ENCODE measurements at places on chromosomes 4 and X.

DNA sequence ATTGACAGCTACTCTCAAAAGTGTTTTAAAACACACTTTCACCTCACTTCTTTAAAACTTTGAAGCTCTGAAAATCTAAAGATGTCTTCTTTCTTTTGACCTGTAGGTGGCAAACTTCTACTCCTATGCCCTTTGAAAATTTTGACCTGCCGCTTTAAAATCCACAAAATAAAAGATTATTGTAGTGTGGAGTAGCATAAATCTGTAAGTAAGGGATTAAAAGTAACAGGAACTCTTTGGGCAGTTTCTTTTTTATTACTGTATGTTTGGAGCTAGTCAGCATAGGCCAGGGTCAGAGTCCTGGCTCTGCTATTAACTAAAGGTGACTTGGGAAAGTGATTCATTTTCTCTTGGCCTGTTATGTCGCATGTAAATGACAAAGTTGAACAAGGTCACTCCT is 25.5 kb downstream of the BBS12 start:
- DNase-seq, result no peak

DNA sequence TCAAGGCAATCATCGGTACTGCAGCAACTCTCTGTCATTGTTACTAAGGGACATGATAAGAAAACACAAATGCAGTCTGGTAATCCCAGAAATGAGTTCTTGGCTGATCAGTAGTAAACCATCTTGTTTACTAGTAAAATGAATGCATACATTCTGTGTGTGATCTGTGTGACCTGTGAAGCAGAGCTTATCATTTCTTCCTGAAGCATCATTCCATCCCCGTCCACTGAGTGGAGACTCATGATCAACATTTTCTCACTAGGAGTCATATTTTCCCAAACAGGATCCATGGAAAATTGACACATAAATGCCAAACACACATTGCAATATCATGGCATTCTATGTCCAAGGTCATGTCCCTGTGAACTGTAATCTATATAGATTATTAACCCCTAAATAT is 226.1 kb downstream of the ANKRD50 start:
- DNase-seq, result no peak

DNA sequence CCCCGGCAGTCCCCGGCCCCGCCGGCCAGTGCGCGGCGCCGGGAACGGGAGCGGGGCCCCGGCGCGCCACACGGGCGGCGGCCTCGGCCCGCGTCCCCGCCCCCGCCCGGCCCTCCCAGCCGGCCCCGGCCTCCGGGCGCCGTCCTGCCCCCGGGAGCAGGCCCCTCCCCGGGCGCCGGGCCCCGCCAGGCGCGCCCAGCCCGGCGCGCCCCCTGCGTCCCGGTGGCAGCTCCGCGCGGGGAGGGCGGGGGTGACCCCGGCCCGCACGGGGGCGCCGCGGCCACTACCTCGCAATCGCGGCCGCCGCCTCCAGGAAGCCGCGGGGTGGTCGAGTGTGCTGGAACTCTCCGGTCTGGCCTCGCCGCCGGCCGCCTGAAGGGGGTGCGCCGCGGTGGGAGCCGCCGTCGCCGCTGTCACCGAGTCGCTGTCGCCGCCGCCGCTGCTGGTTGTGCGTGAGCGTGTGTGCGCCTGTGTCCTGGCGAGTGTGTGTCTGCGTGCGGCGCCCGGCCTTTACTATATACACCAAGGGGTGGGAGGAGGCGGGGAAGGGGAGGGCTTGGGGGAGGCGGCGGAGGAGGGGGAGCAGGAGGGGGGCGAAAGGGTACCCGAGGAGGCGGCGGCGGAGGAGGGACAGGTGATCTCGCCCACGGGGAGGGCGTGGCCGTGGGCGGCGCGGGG is at the start of gene RAI2:
RAI2 (minus strand) TSS at position 488 of the 678 bp plus-strand sequence. CDS start 59,288 bp downstream, outside the sequence.
- DNase-seq, result no peak

DNA sequence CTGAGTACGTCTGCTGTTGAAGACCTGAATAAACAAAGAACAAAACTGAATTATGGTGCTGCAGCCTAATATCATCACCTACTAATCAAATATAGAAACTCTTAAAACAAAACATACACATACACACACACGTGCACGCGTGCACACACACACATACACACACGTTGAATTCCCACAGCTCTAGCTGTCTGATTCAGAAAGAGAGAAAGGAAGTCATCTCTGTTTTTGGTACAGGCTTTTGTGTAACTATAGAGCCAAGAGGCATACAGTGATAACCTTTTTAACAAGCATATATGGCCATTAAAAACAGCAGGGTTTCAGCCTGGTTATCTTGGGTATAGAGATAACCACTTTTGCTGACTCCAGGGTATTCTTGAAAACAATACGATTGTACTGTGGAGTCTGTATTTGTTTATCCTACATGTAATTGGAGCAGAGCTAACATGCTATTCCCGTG is 823.2 kb downstream of the CCSER1 start:
- no peak for DNase-seq

DNA sequence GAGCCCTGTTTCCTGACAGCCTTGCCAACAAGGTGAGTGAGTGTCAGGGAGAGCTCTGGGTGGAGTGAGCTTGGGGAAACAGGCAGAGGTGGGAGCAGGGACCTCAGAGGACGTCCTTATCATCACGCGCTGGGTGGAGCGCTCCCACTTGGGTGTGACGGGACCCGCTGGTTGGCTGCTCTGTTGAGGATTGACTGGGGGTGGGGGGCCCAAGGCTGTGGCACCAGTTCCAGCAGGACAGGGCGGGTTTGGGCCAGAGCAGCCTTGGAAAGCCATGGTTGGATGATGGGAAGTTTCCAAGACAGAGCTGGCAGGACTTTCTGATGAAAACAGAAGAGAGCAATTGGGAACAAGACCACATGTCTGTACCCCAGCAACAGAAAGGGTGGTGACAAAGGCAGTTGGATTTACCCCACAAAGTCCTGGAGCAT is 3.0 kb upstream of the PCGF3 start:
- no peak for DNase-seq

DNA sequence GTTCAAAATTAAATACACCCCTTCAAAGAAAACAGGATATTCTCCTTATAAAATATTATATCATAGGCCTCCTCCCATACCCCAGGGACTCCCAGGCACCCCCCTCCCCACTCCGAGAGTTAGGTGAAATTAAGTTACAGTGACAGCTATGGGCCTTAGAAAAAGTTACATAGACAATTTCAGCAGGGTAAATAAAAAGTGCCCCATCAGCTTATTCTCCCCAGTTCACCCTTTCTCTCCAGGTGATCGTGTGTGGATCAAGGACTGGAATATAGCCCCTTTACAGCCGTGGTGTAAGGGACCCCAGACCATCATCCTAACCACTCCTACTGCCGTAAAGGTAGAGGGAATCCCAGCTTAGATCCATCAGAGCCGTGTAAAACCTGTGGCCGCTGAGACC is 147.6 kb upstream of the FGF16 start:
- no peak for DNase-seq

- DNase-seq, result no peak
Observed at GRCh38 chr4:75018811-75019479, 86.0 kb downstream of the PARM1 start.

DNA sequence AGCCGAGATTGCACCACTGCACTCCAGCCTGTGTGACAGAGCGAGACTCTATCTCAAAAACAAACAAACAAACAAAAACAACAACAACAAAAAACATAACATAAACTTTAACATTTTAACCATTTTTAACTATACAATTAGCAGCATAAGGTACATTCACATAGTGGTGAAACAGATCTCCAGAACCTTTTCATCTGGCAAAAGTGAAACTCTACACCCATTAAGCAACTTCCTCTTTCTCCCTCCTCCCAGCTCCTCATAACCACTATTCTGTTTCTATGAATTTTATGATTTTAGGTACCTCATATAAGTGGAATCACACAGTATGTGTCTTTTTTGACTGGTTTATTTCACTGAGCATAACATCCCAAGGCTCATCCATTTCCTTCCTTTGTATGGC is 103.6 kb downstream of the FAM13A start:
- DNase-seq, result no peak

DNA sequence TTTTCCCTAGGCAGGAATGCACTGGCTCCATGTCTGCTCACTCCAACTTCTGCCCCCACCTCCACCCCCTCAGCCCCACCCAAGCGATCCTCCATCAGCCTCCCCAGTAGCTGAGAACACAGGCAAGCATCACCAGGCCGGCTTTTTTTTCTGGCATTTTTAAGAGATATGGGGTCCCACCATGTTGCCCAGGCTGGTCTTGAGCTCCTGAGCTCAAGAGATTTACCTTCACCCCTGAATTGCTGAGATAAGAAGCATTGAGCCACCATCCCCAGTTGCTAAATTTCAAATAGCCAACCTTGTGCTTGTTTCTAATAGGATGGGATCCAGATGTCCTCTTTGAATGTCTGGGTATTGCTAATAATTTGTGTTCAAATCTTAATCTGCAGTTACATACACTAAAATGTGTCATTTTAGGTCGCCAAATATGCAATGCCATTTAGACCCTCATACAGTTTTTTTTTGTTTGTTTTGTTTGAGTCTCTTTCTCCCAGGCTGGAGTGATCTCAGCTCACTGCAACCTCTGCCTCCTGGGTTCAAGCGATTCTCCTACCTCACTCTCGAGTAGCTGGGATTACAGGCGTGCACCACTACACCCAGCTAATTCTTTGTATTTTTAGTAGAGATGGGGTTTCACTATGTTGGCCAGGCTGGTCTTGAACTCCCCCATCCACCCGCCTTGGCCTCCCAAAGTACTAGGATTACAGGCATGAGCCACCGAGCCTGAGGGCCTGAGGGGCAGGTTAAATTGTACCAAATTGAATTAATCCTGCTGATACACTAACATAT is 8.8 kb downstream of the LARP7 start:
- DNase-seq, result no peak

- no peak for DNase-seq
Observed at GRCh38 chr4:173174594-173175012, 6.0 kb downstream of the GALNT7 start.

- DNase-seq, result no peak
Observed at GRCh38 chr4:1239950-1240307, 9.0 kb downstream of the CTBP1 start.

DNA sequence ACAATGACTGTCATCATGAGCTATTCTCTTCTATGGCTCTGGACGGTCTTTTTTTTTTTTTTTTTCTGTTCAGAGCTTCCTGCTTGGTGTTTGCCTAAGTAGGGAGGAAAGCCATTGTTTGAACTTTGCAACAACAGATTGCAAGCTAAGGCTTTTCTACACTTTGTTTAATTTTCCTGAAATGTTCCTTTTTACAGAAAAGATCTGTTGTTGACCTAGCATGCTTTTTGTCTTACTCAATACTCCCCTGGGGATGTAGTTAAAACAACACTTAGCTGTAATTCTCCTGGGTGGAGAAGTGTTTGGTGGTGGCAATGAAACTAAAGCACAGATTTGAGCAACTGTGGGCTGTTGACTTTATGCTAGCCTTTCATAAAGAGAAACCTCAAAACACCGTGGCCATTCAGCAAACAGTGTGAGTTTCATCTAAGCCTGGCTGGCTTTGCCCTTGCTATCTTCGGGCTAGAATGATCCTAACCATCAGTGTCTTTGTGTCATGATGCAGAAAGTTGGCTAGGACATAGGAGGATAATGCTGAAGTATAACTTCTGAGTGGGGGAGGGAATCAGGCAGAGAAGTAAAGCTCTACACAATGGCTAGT is 110.5 kb downstream of the ANXA3 start:
- no peak for DNase-seq

- no peak for DNase-seq
Observed at GRCh38 chr4:620201-620600, 5.2 kb upstream of the PDE6B start.

GRCh38 chr4:46393606-46394005 is 3.7 kb upstream of the GABRA2 start:
- DNase-seq, result no peak

DNA sequence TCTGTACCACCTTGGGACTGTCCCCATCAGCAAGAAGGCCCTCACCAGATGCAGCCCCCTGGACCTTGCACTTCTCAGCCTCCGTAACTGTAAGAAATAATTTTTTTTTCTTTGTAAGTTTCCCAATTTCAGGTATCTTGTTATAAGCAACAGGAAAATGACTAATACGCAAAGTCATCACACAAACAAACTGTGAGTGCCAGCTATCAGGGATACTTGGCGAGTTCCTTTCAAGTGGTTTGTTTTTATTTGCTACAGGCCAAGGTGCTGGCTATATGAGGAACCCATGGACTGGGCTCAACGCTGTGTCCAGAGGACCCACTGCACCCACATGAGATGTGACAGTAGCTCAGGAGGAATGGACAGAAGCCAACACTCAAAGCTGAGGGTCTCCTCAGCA is 11.5 kb upstream of the GPM6B start:
- no peak for DNase-seq

GRCh38 chr4:26365537-26366150 is 44.8 kb downstream of the RBPJ start:
- DNase-seq, result no peak

- no peak for DNase-seq
Observed at GRCh38 chr4:11894221-11894620, 465.5 kb upstream of the HS3ST1 start.

DNA sequence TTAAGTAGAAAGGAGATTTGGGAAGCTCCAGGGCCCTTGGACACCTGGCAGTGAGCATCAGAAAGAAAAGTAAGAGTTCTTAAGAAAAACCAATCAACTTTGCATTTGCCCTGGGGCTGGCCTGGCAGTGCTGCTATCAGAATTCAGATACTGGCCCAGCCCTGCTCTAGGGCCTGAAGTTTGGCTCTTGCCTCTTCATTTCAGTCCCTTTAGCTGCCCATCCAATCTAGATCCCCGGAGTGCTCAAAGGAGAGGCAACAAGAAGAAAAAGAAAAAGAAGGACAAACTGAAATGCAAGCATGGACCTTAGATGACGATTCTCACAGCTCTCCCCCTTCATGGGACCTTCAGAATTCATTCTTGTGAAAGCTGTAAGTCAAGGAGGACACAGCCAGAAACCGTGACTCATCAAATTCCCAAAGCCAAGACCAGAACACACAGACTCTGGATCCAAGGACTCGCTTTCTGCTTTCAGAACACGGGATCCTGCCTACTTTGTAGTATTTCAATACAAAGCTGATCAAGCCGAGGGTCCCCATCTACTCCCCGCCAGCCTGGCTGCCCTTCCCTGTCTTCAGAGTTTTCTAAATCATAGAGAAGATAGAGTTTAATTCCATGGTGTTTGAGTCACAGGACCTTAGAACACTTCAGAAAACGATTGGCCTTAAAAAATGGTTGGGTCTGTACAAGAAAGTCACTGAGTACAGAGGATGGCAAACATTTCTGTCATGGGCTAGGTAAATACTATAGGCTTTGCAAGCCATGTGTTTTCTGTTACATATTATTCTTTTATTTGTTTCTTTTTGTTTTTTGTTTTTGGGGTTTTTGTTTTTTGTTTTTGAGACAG is 103.7 kb downstream of the RBM47 start:
- peak; percentile 79 for DNase-seq

Data from kidney epithelial cell (primary cell).